ENCODE measurements at places on chromosomes 4 and X.

DNA sequence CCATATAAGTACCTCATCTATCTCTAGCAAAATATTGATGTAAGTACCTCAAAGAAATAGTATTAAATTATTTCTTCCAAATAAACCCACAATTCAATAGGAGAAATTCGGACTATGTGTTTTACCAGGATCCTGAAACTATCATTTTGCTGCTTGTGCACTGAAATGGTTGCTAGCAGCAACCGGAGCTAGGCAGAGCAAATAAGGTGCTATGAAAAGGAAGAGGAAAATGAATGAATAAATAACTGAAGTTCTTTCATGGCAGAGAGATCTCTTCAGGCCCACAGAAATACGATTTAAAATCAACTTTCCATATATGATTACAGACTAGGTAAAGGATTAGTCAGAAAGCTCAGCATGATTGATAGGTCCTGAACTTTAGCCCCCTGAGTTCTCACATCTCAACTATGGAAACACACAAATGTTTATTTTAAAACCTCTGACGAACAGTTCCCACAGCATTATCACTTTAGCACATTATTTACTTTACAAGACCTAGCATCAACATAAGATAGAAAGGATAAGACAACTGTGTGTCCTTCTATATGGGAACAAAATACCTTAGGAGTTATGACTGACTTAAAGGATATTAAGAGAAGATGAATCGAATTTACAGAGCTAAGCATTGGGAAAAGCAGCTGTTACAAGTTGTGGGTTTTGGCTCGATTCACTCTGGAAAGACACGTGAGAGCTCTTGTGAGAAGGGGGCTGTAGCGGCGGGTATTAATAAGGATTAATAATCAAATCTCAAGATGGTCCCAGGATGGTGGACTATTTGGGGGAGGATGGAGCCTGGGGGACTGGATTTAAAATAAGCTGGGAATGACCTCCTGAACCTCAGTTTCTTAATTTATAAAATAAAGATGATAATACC lies 104.3 kb downstream of the CORIN start:
- no peak for DNase-seq

DNA sequence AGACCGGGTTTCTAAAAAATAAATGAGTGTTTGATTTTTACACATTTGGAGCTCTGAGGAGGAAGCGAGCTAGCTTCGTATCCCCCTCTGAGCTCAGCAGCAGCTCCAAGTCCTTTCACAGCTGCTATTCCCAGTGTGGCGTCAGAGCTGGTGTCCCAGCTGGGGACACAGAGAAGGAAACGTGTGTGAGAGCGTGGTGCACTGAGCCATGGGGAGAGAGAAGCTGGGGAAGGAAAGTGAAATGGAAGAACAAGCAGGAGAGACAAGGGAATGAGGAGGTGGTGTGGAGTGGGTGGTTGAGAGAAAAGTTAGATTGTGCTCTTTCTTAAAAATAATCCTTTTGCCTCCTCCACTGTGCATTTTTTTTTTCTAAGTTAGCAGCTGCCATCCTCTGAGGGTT lies 79.5 kb upstream of the SLC4A4 start:
- DNase-seq = no peak

GRCh38 chr4:83054928-83055327 lies 19.9 kb downstream of the COPS4 start:
- DNase-seq = no peak

GRCh38 chr4:187992971-187993370 lies 2.6 kb upstream of the ZFP42 start:
- DNase-seq = no peak

- no peak for DNase-seq
These were observed 259.3 kb upstream of the MAGEB18 start for GRCh38 chrX:25878806-25879205.

GRCh38 chr4:155602351-155603140 lies 64.1 kb upstream of the GUCY1A1 start:
- no peak for DNase-seq

DNA sequence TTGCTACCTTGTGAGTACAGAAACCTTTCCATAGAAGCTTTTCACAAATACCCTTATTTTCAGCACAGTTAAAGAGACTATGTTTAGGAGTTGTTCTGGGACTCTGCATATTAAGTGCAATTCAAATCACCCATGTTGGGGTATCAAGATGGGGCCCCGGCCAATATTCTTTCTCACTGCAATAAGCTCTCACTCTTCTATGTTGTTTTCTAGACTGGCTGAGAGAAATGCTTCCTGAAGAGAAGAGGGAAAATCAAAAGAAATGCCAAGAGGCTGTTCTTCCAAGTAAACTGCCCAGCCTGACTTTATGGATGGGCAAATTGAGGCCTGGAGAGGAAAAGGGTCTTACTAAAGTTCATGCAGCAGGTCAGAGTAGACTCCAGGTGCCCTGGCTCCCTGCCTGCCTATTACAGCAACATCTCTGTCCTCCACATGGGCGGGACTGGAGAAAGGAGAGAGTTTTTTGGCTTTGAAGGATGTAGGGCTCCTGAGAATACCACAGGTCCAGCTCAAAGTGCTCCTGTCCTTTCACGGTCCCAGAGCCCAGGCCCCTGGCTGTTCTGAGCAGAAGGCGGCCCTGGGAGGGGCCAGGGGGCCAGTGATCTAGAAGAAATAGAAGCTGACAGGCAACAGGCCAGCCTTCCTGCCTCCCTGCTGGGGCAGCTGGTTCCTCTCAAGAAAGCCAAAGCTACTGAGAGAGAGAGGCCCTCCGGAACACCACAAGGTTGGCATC lies 745 bp upstream of the IQSEC2 start:
- no peak for DNase-seq
